ENCODE measurements at places on chromosomes 7 and 10.

DNA sequence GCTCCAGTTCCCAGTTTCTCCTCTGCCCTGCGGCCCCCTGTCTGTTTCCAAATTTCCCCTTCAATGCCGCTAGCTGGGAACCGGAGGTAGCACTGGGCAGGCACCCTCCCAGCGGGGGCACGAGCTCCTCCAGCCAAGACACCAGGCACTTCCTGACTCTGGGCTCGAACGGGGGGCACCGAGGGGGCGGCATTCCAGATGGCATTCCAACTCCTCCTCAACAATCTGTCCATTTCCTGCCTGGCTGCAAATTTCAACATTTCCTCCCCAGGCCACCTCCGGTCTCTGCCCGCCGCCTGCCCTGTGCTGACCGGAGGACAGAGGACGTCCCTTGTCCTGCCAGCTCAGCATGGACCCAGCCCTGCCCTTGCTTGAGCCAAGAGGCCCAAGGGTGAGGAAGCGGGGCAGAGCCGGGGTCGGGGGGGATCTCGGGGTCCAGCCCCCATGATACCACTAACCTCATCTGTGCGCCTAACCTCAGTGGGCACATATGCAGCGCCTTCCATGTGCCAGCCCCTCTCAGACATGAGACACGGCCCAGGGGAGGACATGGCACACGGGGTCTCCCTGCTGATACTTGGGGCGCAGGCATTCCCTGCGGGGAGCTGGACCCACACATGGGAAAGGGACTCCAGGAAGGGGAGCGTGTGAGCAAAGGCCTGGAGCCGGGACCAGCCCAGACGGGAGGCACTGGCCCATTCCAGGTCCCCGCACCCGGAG is 58.0 kb downstream of the PDGFA start:
- DNase-seq: no peak

GRCh38 chr10:48839809-48840679 is 99.6 kb downstream of the LRRC18 start:
- DNase-seq: no peak

DNA sequence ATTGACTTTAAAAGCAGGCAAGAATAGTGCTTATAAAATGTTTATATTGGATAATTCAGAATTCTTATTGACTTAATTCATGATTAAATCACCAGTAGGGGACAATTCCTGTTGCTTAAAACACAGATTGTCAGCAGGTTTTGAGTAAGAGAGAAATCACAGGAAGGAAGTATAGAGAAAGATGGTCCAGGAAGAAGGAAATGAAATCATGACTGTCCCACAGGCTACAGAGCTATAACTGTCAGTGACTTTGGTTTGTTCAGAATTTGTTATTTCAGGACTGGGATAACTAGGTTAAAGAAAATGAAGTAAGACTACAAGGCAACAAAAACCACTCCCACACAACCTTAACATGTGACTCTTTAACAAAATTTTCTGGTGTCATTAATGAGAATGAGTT is 6.8 kb downstream of the GNGT1 start:
- no peak for DNase-seq

GRCh38 chr7:70596598-70596913 is 535.4 kb upstream of the GALNT17 start:
- DNase-seq: no peak

GRCh38 chr10:111705021-111705420 is 478.5 kb downstream of the GPAM start:
- DNase-seq: no peak

GRCh38 chr10:28520346-28520745 is 12.6 kb upstream of the WAC start:
- no peak for DNase-seq

GRCh38 chr7:50854831-50855230 is 72.1 kb upstream of the GRB10 start:
- no peak for DNase-seq

GRCh38 chr10:89924261-89924660 is 222.9 kb downstream of the KIF20B start:
- DNase-seq: no peak

GRCh38 chr10:24451325-24451820 is 242.4 kb downstream of the KIAA1217 start:
- no peak for DNase-seq

DNA sequence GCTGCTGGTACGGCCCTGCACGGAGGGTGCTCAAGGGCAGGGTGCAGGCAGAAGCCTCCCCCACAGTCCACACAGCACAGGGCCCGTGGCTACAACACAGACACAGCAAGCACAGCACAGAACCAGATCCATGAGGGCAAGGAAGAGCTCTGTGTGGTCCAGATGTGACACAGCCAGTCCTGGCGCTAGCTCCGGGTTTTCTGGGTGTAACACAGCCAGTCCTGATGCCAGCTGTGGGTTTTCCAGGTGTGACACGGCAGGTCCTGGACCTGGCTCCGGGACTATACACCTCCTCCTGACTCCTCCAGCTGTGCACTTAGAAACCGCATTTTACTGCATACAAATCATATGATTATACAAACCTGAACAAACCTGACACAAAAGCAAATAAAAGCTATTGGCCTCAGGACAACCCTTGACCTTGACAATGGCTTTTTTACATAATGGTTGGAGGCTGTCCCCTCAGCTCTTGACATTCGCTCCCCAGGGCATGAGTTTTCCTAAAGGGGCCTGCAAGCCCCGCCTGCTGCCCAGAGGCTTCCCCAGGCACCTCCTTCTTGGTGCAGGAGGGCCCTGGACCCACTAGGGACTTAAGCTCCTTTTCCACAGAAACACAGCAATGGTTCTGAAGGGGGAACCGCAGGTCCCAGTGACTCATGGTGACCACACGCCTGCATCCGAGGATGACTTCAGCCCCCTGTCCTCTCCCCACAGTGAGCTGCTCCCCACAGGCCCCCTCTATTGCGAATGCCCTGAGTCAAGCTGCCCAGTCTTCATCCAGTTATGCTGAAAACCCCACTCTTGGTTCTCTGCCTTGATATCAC is 209.6 kb downstream of the PTPRN2 start:
- DNase-seq: no peak

DNA sequence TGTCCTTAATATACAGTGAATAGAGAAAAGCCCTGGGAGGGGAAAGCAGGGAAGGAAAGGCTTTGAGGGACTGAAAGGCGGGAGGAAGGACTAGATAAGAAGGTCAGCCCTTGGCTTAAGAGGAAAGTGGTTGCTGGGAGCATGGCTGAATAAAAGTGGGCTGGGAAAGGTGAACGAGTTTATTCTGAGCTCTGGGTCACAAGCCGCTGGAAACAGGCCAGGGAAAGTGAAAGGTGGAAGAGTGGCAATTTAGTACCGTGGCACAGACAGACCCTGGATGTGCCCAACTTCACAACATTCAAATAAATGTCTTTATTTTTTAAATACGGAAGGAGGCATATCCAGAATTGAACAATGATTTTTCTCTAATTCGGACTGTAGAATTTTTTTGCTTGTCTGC is 39.7 kb downstream of the TAC1 start:
- DNase-seq: no peak

DNA sequence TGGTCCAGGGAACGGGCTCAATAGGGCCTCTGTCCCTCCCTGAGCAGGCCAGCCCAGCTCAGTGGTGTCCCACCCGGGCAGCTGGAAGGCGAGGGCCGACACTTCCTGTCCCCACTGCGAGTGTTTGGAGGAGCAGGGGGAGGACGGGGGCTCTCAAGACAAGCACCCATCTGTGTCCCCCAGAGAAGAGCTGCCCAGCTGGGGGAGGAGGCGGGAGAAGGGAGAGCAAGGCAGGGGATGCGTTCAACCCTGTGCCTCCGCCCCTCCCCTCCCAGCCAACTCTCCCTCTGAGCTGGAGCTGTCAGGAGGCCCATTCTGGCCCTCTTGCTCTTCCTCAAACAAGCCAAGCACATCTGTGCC is 35.7 kb downstream of the ZCCHC24 start:
- no peak for DNase-seq

DNA sequence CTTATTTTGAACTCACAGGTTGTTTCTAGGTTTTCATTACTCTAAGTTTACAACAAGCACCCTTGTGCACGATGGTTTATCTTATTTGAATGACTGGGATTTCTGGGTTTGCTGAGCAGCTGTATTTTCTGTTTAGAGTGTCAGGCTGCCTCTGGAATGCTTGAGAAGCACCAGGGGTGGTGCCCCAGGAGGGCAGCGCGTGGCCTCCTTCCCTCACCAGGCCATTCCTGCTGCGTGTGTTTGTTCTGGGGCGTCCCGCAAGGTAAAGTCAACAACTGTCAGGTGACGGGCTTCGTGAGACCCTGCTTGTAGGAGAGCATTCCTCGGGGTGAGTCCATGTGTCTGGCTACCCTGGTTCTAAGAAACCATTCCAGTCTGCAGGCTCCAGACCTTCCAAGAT is 54.9 kb downstream of the FAM171A1 start:
- no peak for DNase-seq

GRCh38 chr7:28988091-28988490 is 30.0 kb upstream of the TRIL start:
- no peak for DNase-seq

DNA sequence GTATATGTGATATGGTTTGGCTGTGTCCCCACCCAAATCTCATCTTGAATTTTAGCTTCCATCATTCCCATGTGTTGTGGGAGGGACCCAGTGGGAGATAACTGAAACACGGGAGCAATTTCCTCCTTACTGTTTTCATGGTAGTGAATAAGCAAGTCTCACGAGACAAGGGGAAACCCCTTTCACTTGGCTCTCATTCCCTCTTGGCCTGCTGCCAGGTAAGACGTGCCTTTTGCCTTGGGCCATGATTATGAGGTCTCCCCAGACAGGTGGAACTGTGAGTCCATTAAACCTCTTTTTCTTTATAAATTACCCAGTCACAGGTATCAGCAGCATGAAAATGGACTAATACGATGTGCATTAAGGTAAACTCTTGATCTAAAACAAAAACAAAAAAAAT is 357.1 kb upstream of the AOAH start:
- DNase-seq: no peak

DNA sequence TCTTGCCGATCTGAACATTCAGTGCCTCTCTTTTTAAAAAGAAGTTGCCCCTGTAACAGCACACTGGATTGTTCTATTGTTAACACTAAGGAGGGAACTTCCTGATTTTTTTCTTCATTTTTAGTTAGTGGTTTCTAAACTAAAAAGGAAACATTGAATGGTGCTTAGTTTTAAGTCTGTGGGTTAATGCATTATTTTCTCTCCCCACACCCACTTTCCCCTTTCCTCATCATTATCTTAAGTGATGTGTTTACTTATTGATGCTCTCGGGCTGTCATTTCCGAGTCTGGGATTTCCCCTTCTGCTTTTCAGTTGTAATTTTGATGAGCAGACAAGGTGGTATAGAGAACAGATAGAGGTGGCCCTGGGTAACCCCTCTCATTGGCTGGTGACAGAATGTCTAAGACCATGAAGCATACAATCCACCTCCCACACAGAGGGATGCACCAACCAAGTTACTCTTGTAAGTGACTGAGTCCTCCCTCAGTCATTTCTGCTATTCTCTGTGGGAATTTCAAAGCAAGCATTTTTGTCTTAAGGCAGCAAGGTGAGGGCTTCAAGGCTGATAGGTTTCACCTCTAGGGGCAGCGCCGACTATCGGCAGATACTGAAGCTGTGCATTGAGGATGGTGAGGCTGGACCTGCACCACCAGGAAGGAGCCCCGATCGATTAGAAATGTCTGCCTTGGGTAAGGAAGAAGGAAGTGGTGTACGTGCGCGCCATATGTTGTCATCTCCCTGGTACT is 49.5 kb downstream of the CHN2 start:
- DNase-seq: peak; percentile 35

DNA sequence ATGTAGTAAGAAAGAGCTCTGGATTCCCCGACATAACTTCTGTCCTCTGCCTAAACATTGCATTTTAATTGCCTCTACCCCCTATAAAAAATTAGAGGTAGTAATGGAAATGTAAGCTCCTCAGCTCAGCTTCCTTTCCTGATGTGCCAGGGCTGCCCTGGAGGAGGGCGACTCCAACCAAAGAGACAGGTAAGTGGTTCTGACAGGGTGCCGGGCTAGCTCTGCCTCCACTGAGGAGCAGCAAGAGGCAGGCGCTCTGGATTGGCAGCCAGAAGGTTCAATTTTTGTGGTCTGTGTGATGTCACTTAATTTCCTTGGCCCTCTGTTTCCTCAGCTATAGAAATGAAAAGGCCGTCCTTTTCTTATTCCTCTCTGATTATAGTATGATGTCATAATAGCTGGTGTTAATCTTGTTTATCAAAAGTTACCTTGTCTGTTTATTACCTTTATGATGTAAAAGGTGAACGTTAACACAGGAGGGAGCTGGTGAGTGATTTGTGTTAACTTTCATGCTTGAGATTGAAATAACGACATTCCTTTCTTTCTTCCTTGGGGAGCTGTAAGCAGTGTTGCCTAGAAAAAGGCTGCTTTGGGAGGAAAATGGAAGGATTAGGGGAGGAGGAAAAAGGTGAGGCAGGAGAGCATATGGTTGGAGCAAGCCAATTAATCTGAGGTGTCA is 51.8 kb downstream of the ANLN start:
- DNase-seq: no peak

DNA sequence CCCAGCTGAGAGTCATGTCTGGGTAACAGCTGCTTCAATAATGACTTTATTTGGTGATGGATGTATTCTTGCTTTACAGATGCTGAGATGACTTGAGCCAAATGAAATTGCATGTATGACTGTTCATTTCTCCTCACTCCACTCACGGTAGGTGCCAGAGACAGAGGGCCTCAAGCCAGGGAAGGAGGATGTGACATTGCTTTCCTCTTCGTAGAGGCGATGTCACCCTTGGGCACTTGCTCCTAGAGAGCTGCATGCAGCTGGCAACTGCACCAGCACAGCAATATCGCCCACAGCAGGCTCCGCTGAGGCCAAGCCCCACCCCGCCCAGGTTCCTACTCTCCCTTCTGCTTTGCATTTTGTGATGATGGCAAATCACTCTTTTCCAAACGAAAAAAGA is 116.6 kb upstream of the AOAH start:
- no peak for DNase-seq

GRCh38 chr10:116974456-116975005 is 30.5 kb downstream of the SHTN1 start:
- no peak for DNase-seq

DNA sequence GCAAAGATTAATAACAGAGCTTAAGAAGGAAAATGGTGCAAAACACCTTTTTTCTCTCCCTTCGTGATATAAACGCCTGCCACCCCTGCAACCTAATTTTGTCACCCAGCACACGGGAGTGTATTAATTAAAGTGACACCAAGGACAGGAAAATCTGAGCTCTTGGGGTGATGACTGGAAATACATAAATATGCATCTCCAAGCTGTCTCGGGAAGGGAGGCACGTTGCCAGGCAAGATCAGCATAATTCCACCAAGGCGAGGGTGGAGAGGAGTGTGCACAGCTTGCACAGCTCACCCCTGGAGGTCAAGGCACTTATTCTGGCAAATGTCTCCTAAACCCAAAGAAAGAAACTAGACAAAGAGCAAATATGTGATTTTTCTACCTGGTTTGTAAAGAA is 700.9 kb downstream of the GRID1 start:
- no peak for DNase-seq

- DNase-seq: no peak
Measured at GRCh38 chr10:120505866-120506265, 48.8 kb downstream of the PLPP4 start.

- no peak for DNase-seq
Measured at GRCh38 chr7:133478591-133479135, 225.8 kb downstream of the EXOC4 start.
